ENCODE measurements at places on chromosomes 16 and 17. TPM values are rescaled to one million over a fixed set of nuclear protein-coding genes. Genes with fewer than 3 reads are reported as not detected.

Gene SLC16A5
- 5.0 TPM for total RNA-seq

Gene SEZ6
- total RNA-seq: not detected

Gene POLR3K
- total RNA-seq: 4.8 TPM

Gene USP6
- total RNA-seq: not detected

Gene MYH13
- not detected for total RNA-seq

Gene PPY
- not detected for total RNA-seq

Gene HEATR9
- total RNA-seq: not detected

Gene LLGL2
- total RNA-seq: 15.0 TPM

Gene PRDM7
- not detected for total RNA-seq

Gene ALOX15
- total RNA-seq: not detected

Gene ASB16
- total RNA-seq: not detected

Gene HSD11B2
- total RNA-seq: not detected

Gene KRT24
- not detected for total RNA-seq

Gene SLC5A11
- not detected for total RNA-seq

Gene TP53TG3B
- total RNA-seq: not detected

Gene DPEP1
- 0.34 TPM for total RNA-seq

Gene SPNS2
- 59.2 TPM for total RNA-seq

Gene NPIPA8
- total RNA-seq: not detected

Gene KCNAB3
- total RNA-seq: 0.17 TPM

Gene CACNG1
- not detected for total RNA-seq
